ENCODE measurements at places on chromosomes 6 and 20.
A peak's percentile ranks its signal among the peaks of the same experiment; 100 is the strongest.

- no peak for DNase-seq
Measured at GRCh38 chr6:95249175-95249574, 328.2 kb upstream of the MANEA start.

- no peak for DNase-seq
Measured at GRCh38 chr6:158031381-158032353, 50.0 kb downstream of the SYNJ2 start.

DNA sequence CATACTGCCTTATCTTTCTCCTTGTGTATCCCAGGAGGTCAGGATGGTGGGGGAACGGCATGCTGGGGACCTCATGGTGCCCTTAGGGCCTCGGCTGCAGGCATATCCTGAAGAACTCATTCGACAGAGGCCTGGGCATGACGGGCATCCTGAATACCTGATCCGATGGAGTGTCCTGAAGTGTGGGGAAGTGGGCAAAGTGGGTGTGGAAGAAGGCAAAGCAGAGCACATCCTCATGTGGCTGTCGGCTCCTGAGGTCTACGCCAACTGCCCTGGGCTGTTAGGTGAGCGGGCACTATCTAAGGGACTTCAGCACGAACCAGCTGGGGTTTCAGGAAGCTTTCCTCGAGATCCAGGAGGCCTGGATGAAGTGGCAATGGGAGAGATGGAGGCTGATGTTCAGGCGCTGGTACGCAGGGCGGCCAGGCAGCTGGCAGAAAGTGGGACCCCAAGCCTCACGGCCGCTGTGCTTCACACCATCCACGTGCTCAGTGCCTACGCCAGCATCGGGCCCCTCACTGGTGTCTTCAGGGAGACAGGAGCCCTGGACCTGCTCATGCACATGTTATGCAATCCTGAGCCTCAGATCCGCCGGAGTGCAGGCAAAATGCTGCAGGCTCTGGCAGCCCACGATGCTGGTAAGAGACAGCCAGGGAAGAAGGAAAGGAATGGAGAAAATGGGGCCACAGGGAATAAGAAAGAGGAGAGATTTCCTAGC is 2.4 kb downstream of the CUL9 start:
- no peak for DNase-seq

- peak; percentile 67 for DNase-seq
Measured at GRCh38 chr6:45676380-45676779, 298.6 kb upstream of the SUPT3H start.

DNA sequence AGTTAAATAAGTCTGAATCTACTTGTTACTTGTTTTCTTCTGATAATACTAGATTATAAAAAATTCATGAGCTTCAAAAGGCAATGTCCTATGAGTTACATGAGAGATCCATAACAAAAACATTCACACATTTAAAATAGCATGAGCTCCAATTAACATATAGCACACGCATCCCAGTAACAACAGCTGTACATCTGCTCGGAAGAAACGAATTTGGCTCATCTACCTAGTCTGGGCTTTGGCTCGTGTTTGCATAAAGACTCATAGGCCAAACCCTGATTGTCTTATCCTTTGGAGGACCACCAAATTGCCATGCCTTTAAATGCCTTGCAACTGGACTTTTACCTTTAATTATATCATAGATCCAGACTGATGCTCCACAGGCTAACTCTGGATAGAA is 259.7 kb upstream of the CHD6 start:
- DNase-seq = no peak

DNA sequence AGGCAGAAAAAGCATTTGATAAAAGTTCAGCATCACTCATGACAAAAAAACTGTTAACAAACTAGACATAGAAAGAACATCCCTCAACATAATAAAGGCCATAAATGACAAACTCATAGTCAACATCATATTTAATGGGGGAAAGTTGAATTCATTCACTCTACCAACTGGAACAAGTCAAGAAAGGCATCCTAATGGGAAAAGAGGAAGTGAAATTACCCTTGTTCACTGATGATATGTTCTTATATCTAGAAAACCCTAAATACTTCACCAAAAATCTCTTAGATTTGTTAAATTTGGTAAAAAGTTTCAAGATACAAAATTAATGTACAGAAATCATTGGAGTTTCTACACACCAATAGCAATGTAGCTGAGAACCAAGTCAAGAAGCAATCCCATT is 48.9 kb downstream of the GGTLC1 start:
- no peak for DNase-seq

- DNase-seq = no peak
Measured at GRCh38 chr6:76495909-76496308, 423.4 kb upstream of the IMPG1 start.

DNA sequence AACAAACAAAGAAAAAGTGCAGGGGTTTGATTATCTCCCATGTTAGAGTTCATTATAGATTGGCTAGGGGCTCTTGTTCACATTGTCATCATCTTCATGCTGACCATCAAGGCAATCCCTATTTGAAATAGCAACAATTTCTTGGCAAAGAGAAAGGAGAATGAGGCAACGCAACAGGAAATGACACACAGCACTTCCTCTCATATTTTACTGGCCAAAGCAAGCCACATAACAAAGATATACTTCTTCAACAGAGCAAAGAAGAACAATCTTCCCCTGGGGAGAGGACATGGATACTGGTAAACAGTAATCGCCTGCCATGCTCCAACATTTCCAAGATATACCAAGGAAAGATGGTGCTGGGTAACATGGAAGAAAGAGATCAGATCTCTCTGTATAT is 29.8 kb downstream of the EPM2A start:
- DNase-seq = no peak

- no peak for DNase-seq
Measured at GRCh38 chr6:137150072-137150471, 23.4 kb downstream of the IL22RA2 start.

DNA sequence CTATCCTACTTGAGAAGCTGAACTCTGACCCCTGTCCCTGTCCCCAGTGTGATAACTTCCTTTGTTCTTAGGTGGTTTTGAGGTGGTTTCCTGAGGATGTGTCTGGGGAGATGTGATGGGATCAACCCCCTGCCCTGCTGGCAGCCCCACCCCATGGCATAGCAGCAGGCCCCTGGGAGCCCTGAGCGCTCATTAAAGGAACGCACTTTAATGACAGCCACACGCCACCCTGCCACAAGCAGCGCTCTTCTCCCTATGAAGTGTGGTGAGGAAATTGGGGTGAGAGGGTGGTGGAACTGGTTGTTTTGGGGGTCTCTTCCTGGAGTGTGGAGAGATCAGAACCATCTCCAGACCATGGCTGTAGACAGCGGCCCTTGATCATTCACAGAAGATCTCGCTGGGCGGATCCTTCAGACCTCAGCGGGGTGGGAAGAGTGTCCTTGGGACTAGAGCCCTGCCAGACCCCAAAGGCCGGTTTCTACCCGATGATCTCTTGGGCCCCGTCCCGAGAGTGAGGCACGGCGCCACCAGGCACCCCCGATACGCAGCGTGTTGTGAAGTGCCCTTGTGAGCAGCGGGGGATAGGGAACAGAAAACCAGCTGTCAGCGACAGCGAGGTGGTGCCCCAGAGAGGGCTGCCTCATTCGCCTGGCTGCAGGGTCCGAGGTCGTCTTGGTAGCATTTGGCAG is 45.4 kb downstream of the SYNJ2 start:
- DNase-seq = no peak

GRCh38 chr20:12072954-12073264 is 155.2 kb downstream of the BTBD3 start:
- DNase-seq = peak; percentile 25

GRCh38 chr6:15504581-15505350 is 158.1 kb downstream of the DTNBP1 start:
- DNase-seq = peak; percentile 93

DNA sequence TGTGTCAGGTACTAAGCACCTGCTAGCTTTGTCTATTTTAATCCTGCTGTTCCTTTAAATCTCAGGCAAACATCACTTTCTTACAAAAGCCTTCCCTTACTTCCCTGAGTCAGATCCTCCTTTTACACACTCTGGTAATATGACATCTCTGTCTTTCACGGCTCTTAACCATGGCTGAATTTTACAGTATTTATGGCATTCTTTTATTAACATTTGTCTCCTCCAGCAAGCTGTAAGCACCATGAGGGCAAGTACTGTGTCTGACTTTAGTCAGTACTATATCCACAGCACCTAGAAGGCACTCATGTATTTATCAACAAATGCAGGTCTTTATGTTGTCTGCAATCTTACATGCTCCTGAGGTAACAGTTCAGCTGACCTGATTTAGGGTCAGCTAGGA is 33.7 kb upstream of the HBS1L start:
- no peak for DNase-seq

DNA sequence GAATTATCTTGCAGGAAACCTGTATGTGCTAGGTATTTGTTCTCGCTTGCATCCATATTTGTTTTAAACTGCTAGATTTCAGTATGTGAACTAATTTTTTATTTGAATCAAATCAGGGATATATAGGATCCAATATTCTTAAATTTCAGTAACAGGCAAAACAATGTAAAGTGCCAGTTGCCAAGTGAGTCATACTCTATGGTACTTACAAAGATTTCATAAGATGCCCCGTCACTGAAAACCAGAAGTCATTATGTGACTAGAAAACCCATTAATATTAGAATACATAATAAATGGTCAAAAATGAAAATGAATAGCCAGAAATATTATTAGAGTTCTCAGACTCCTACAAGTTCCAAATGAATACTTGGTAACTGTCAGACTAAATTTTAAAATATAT is 481.2 kb downstream of the TFAP2A start:
- no peak for DNase-seq

DNA sequence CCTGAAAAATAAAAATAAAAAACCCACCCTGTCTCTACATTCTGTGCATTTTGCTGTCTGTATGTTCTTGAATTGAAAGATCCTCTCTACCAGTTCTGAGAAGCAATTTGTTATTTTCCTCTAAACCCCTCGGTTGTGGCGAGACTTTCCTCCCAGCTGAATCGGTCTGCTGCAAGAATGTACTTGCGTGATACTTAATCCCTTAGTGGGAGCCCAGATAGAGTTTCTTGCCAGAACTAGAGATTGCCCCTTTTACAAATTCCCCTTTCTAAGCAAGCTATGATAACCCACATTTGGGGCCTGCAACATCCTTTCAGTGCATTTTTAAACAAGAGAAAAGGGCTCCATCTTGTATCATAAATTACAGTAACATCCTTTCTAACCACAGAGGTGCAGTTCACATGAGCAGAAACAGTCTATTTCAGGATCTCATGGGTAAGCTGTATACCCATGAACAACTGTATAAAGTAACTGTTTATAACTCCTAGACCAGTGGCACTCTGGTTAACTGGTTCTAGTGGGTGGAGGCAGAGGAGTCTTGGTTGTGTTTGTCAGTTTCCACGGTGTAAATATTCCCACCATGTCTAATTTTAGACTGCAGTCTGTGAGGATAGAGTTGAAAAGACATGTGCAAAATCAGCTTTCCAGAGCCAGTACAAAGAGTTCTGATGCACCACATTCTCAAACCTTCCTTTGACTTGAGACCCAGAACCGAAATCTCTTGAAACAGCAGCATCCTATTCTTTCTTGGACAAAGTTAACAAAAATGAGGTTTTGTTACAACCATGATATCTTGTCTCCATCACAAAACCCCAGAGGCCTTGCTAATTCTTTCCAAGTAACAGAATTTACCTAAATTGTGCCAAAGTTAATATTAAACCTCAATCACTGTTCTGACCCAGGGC is 113.1 kb upstream of the ZNF217 start:
- DNase-seq = no peak

DNA sequence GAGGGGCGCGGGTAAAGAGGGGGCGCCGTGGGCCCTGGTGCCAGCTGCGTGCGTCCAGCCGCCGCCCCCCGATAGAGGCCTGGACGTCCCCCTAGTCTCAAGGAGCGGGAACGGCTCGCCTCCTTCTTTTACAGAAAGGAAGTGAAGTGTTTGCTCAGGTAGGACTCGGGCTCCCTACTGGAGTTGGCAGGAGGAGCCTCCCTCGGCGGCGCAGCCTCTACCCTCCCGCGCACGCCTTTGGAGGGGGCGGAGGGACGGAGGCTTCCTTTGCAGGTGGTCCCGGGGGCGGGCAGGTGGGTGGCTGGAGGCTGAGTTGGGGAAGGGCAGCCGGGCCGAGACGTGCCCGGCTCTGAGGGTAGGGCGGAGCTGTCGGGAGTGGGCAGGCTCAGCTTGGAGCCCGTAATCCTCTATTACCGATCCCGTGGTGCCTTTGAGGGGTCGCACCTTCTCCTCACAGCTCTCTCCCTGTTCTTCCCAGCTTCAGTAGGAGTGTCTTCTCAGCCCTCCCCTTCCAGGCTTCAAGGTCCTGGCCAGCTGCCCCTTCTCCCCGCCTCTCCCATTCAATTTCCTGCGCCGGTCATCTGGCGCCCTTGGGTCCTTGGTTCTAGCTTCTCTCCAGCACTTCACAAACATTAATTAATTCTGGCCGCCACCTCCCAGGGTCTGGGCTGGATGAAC is 728 bp downstream of the ITPR3 start:
- no peak for DNase-seq

- no peak for DNase-seq
Measured at GRCh38 chr6:73704798-73705197, 8.8 kb downstream of the CD109 start.

DNA sequence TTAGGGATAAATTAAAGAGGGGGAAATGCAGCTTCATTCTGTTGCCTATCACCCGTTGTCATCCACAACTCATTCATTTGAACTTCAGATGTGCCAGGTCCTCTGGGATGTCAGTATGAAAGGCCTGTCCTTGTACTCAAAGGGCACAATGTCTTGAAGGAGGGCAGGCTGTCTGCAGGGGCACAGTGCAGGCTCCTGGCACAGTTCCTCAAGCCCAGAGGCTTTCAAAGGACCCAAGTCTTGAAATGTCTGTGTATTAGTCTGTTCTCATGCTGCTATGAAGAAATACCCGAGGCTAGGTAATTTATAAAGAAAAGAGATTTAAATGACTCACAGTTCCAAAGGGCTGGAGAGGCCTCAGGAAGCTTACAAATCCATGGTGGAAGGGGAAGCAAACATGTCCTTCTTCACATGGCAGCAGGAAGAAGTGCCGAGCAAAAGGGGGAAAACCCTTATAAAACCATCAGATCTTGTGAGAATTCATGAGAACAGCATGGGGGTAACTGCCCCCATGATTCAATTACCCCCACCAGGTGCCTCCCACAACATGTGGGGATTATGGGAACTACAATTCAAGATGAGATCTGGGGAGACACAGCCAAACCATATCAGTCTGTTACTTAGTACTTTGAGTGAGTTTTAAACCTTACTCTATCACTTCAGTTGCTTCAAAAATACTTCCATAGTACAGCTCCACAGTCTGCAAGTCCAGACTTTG is 9.4 kb downstream of the SNX9 start:
- DNase-seq = no peak

DNA sequence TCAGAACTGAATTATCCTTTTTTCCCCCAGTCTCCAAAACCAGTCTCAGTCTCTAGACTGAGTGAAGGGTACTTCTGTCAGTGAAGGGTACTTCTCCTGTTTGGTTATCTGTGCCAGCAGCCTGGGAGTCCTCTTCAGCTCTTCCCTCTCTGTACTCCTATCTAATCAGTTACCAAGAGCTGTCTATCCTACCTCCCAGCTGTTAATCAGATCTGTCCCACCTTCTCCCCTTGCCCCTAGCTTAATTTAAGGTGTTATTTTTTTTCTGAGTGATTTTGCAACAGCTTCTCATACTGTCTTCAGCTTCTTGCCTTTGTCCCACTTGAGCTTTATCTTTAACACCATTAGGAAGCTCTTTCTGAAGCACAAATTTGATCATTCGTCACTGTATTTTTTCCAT is 491.9 kb upstream of the SOX4 start:
- no peak for DNase-seq

Measured in vagina (tissue), 2 donors.